ENCODE measurements at places on chromosomes 1 and 21.

GRCh38 chr1:33709783-33710718 is 153.8 kb upstream of the HMGB4 start:
- no peak for DNase-seq

DNA sequence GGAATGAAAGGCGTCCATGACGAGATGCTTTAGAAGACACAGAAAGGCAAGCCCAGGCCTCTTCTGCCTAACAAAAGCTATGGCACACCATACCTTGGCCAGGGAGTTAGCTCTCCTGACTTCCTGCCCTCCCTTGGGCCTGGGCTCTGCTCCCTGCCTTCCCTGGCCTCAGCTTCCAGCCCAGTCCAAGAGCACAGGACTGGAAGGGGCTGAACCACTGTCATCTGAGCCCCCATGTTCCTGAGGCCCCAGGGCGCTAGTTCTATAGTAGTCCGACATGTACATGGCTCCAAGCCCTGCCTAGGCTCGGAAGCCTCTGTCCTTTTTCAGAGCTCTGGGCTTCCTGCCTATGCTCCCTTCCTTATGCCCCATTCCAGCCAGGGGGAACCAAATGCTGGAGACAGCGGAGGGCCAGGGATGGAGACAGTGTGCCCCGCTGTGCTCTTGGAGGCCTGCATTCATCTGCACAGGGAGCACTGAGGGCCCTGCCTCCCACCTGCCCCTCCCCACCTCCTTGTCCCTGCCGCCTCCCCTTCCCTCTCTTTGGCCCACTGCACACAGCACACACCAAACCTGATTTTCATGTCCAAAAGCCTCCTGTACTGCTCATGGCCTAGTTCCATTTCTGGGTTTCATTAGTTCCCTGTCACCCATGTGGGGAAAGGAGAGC is 240.1 kb downstream of the RHOU start:
- DNase-seq: no peak

DNA sequence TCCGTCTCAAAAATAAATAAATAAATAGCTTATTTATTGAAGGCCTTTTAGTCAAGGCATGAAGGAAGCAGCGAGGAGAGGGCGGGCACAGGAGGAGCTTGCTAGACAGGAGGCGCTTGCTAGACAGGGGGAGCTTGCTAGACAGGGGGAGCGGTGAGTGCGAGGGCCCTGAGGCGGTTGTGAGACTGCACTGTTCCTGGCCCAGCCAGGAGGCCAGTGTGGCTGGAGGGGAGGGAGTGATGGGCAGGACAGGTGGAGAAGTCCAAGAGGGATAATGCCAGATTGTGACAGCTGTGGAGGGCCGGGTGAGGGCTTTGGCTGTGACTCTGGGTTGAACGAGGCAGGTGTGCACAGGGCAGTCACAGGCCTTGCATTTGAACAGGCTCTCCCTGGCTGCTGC is 18.2 kb downstream of the KIF17 start:
- DNase-seq: no peak

- no peak for DNase-seq
Observed at GRCh38 chr1:84856726-84857270, 36.2 kb downstream of the LPAR3 start.

GRCh38 chr1:92365378-92366039 is 66.7 kb downstream of the RPAP2 start:
- peak; percentile 53 for DNase-seq

DNA sequence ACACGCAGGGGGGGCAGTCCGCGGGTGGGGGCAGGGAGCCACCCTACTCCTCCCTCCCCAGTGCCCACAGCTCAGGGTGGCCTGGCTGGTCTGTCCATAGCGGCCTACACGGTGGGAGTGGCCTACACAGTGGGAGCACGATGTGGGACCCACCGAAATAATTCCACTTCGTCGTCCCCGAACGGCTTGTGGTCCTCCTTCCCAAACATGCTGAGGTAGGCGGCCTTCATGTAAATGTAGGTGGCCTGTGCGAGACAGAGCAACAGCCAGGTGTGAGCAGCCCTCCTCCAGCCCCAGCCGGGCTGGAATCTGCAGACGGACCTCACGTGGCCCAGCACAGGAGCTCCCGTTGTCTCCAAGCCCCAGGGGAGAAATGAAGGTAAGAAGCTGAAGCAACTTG is 34.4 kb downstream of the TTC39A start:
- DNase-seq: no peak

GRCh38 chr1:5742801-5743200 is 249.4 kb downstream of the NPHP4 start:
- no peak for DNase-seq

- no peak for DNase-seq
Observed at GRCh38 chr1:200242110-200243041, 167.5 kb downstream of the ZNF281 start.

DNA sequence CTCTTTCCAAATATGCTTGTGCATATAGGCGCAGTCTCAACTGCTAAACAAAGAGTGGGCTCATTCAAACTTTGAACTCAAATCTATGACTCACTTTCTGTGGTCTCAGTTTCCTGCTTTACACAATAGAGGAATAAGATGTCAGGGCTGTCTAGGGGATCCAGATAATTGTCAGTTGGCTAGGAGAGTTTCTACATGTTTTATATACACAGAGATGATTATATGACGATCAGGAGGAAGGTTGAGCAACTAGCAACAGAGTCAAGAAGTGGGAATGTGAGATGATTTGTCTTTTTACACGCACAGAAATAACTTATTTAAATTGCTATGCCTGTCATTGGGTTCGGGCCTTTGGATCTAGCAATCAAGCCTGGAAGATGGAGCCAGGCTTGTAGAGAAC is 299.4 kb upstream of the LYPLAL1 start:
- no peak for DNase-seq

All from activated CD8-positive, alpha-beta T cell treated with anti-CD3 and anti-CD28 coated beads, Interleukin-2, amount 10 ng/mL, durations not matched to agents 7 days and 5 days (primary cell).